Psoas muscle (tissue), 8 donors: ENCODE measurements at places on chromosomes 16 and 17. TPM values are rescaled to one million over a fixed set of nuclear protein-coding genes. Genes with fewer than 3 reads are reported as not detected.

NPIPA2 gene
- total RNA-seq: 2.2 TPM

ANKS3 gene
- 9.1 TPM for total RNA-seq

GRIN2A gene
- total RNA-seq: 0.62 TPM

- DNase-seq: no peak
Measured at GRCh38 chr16:20971401-20971800, 70.8 kb downstream of the LYRM1 start.
